ENCODE measurements at places on chromosomes 13 and 19.

DNA sequence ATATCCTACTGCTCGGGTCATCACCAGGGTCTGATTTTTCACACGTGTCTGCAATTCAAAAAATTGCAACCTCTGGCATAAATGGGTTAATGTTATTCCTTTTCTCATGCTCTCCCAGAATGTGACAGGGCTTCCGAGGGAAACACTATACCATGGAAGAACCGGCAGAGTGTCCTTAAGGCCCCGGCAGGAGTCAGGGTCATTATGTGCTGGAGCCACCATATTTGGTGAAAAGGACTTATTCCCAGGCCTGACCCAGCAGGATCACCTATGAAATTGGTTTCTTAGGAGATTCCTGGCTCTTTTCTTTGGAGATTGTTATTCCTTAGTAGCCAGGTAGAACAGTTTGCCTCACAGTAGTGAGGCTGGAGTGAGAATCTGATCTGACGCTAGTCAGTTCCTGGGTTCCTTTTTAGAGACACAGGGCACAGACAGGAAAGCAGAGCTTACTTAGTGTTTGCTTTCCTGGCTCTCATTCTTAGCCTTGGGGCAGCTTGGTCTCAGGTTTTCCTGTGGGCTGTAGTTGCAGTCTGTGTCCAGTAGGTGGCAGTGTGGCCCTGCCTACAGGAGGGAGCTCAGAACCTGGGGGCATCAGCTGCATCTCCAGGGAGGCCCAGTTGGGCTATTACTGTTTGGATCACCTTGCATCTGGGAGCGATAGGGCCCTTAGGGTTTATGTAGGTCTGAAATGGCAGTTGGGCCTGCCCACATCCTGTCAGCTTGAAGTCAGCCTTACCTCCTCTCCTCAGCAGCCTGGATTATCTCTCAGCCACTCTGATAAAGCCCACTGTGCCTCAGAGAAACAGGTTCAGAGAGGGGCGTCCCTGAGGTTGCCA is 12.4 kb downstream of the SNRNP70 start:
- DNase-seq: no peak

- DNase-seq: no peak
Measured at GRCh38 chr13:49308097-49308875, 60.6 kb downstream of the CDADC1 start.

DNA sequence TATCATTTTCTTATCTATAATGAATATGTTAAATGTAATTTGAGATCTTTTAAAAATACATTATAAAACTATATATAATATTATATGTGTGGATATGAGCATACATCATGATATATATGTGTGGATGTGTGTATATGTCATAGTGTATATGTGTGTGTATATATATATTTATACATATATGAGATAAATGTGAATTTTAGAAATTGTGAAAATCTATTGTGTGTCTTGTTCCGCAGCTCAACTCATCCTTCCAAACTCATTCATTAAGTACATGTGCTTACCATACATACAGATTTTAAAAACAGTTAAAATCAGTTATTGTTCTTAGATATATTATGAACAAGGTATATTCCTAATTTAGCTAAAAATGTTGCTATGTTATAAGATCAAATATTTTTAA is 435.2 kb upstream of the MIR17HG start:
- DNase-seq: no peak

GRCh38 chr13:50713523-50714248 is 129.8 kb downstream of the DLEU7 start:
- DNase-seq: no peak

DNA sequence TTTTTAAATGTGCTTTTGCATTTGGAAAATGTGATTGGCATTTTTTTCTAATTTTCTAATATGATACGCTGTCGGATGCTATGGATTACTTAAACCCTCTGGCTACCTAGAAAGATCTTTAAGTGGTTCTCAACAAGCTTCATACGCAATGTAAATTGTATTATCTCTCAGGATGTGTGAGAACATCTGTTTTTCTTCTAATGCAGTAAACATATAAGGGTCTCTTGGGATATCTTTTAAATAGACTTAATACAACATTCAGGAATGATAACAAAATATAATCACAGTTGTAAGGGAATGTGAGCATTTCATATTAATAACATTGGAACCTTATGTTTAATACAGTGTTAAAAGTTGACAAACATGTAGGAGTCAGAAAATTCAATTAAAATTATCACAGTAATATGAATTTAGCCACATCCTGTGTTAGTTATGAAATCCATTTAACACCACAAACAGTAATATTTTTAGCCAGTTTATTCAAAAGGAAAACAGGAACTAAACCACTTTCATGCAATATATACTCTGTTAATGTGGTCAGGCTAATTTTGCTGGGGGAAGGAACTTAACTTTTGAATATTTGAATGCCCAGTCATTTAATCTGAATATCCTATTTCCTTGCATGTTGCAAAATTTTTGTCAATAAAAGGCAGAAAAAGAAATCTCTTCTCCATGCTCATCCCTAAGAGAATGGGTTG is 15.0 kb upstream of the ALOX5AP start:
- DNase-seq: no peak

Measured in mesothelial cell of epicardium (in vitro differentiated cells).